ENCODE measurements at places on chromosomes 4 and X. TPM values are rescaled to one million over a fixed set of nuclear protein-coding genes. Genes with fewer than 3 reads are reported as not detected.

The ATOH1 gene
- total RNA-seq, result not detected

The UGT8 gene
- total RNA-seq, result 24.0 TPM

The ADH1C gene
- not detected for total RNA-seq

DNA sequence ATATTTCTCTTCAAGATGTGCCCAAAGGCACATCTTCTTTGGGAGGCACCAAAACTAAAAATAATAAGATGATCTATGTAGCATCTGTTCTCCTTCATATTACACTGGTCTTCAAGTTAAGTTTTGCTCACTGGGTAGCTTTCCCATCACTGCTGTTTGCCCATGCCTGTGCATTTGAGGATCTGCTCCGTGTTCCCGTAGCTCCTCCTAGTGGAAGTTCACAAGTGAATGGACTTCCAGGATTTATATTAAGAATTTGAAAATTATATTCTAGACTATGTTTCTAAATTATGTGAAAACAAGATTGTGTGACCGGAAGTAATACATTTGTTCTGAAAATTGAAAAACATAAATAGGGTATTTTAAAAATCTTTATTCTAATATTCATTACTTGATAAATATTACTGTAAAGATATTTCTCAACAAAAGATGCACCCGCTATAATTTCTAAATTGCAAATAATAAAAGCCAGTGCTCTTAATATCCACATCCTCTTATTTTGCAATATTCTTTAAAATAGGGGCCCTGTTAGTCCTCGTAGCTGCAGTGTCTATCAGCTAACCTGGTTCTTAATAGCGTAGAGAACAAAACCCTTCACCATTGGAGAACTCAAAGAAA, 147.7 kb downstream of the RBM46 start:
- no peak for DNase-seq

DNA sequence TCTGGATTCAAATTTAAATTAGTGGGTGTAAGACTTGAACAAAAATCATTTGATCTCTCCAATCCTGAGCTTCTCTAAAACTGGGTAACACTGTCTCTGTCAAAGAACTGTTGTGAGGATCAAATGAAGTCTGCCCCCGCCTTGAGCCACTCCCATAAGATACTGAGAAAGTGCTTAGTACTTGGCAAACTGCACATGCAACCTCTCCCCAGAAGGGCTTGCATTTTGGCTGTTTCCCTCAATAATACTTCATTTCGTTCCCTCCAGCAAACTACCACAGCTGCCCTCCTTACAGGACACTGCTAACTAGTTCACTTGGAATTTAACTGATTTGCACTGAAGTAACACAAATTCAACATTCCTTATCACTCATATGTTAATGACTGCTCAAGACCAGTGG, 79.8 kb downstream of the APBB2 start:
- no peak for DNase-seq

DNA sequence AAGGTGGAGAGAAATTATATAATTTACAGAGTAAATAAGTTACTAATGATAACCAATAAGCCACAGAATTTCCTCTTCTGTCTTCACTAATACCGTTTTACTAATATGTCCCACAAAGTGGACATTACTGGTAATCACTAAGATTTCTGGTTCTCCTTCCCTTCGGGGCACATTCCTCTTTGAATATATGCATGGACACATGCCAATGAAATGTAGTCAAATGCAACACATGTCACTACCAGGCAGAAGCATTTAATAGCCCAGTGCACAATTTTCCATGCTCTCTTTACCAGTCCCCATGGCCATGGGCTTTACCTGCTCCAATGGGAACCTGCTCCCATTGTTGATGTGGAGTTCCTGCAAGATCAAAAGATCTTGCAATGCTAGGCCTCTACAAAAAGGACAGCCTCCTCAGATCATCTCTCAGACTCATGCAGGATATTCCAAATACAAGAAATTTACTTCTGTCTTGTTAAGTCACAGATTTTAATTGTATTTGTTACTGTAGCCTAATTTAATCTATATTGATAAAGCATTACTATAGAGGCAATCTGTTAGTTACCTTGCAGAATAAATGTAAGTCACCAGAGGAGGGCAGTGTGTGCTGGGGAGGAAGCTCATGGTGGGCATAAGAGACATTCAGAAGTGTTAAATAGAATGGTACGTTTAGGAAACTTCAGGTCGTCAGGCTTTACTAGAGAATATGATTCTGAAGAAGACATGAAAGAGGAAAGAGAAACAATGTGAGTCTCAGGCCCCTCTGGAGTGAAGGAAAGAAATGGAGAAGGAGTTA, 37.1 kb upstream of the INPP4B start:
- no peak for DNase-seq

- no peak for DNase-seq
Observed at GRCh38 chr4:161647757-161648156, 516.0 kb downstream of the FSTL5 start.

DNA sequence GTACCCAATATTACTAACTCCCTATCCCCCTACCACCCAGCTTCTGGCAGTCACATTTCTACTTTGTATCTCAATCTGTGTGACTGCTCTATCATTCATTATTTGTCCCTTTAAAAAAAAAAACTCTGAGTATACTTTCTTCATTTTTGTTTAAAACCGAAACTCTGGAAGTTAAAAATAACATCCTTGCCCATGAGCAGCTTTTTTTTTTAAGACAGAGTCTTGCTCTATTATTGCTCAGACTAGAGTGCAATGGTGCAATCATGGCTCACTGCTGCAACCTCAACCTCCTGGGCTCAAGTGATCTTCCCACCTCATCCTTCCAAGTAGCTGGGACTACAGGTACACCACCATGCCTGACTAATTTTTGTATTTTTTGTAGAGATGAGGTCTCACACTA, 15.8 kb downstream of the UBE2K start:
- no peak for DNase-seq

Measured in B cell (primary cell).